ENCODE measurements at places on chromosomes 7 and 10. TPM values are rescaled to one million over a fixed set of nuclear protein-coding genes. Genes with fewer than 3 reads are reported as not detected.

The GPR146 gene
- 0.48 TPM for polyA plus RNA-seq

The HTR5A gene
- polyA plus RNA-seq, result not detected

The ATXN7L1 gene
- 12.2 TPM for polyA plus RNA-seq

The LRIT1 gene
- not detected for polyA plus RNA-seq

The IRF5 gene
- polyA plus RNA-seq, result 170 TPM

DNA sequence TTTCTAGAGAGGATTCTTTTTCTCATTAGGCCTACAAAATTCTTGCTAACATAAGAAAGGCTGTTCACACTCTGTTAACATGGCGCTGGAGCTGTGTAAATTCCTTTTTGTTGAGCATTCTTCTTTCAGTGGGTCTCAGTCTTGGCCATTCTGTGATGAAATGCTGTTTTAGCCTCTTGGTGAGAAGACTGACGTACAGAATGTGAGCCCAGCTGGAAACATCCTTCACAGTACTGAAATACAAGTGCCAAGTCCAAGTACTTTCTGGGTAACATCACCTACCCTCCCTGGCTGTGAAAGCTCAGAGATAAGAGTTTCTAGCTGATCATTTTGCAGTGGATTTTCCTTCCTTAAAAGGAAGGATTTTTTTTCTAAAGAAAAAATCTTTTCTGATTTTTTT lies 231.8 kb downstream of the AHR start:
- no peak for DNase-seq

DNA sequence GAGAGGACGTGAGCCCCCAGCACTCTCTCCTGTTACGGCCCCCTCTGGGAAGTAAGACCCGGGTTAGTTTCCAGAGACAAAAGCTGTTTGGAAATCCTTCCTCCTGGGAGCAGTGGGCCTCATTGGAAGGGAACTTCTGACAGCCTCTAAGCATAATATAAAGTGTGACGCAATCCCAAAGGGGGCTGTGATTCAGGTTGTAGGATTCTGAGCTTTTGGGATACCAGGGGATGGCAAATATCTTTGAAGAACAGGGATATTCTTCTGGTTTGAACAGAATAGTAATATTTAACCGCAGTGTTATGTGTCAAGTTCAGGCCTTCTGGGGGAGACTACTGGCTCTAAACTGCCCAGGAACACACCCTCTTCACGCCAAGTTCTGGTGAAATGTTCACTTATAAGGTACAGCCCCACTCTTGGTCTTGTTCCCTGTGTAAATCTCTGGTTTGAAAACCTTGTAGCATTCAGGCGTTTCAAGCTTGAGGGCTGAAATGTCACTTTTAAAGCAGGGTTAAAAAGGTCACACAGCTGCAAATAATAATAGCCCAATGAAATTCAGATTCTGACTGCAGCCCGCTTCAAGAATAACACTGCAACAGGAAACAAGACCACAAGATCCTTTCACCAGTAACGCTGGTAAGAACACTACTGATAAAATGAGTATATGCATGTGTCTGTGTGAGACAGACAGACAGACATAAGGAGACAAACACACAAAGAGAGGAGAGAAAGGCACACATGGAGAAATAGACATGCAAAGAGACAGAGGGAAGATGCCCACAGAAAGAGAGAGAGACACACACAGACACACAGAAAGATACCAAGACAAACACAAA lies 69.0 kb downstream of the CREB5 start:
- DNase-seq, result no peak

GRCh38 chr10:111856631-111857030 lies 326.9 kb downstream of the GPAM start:
- no peak for DNase-seq

DNA sequence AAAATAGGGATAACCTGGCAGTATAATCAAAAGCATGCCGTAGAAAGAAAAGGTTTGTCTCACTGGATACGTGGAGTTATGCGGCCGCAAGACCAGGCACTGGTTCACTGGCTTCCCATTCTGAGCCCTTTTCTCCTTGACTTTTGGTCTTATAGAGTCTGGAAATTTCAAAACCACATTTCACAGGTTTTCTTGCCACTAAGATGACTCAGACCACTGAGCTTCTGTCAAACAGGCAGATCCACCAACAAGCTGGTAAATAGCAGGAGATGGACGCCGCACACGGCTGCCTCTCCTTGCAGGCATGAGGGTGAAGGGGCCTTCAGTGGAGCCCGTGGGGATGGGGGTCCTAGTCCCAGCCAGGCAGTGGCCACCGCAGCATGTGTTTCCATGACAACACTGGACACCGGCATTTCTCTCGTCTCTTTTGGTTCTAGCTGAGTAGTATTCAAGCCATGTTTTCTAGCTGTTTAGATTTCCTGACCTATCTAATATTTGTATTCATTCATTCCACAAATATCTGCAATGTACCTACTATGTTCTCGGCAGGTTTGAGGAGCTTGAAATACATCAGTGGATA lies 55.5 kb downstream of the KLF6 start:
- peak; percentile 22 for DNase-seq

- no peak for DNase-seq
These were observed 546.4 kb upstream of the FZD8 start for GRCh38 chr10:36188461-36188860.

DNA sequence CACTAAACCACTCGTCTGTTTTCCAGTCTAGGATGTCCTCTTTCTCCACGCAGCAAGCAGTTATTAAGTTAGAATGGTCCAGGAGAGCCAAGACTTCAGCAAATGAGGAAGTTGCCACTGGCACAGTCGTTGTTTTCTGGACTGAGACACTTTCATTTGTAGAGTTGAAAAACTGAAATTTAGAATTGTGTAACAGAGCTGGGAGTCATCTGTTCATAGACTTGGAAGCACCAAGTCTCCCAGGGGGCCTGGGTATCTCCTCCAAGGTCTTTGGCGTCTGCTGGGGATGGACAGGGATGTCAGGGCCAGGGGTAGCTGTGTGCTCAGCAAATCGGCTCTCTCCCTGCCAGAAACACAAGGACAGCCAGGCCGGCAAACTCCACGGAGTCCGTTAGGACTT lies 208.4 kb downstream of the FANK1 start:
- DNase-seq, result peak; percentile 44

- DNase-seq, result no peak
These were observed 304.6 kb downstream of the TNS3 start for GRCh38 chr7:47277321-47277781.

- DNase-seq, result no peak
These were observed 124.7 kb downstream of the CNOT4 start for GRCh38 chr7:135385209-135385608.

GRCh38 chr10:30562787-30563186 lies 66.8 kb downstream of the LYZL2 start:
- no peak for DNase-seq

GRCh38 chr7:44473295-44473694 lies 17.2 kb downstream of the NUDCD3 start:
- DNase-seq, result no peak

DNA sequence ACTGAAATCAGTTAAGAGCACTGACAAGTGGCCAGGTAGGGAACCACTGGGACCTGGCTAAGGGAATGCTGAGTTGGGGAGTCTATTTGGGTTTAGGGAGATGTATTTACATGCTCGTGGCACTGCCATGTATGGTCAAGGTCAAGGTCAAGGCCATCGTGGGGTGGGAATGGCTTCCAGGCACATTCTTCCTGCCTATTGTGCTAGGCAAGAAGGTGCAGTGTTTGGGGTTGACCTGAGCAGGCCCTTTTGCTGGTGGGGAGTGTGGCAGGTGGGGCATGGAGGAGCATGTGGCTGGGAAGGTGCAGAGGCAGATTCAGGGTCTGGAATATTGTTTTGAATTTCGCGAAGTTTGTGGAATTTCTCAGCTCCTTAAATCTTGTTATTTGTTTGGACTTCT lies 17.8 kb downstream of the FAM241B start:
- no peak for DNase-seq

- no peak for DNase-seq
These were observed 70.3 kb upstream of the LRGUK start for GRCh38 chr7:134056816-134057215.

DNA sequence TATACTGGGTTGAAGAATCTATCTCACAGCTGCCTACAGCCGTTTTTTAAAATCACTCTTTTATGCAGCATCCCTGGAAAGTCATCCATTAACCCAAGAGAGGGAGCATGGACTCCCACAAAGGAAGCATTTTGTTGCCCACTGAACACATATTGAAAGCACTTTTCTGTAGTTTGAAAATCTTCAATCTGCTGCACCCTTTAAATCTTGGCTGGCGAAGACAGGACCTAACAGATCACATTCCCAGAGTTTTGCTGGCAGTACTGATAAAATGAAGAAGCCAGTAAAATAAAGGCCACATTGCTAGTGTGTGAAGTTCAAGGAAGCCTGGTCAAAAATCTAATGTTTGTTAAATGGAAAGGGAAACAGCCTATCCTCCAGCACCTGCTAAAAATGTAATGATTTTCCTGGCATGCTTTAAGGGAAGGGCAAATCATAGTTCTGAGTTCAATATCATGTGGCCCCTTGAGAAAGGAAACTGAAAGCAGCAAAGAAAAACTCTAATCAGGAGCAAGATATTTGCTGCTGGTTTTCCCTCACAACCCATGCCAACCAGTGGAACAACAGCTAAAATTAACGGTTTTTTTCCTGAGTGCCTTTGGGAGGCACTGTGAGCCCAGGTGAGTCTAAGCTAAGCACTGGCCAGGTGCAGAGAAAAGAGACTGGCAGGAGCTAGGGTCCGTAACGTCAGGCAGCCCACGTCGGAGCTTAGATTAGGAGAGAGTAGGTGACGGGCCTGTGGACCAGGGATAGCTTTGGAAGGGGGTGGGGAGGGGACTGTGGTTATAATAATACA lies 97.9 kb upstream of the PALS2 start:
- DNase-seq, result no peak

DNA sequence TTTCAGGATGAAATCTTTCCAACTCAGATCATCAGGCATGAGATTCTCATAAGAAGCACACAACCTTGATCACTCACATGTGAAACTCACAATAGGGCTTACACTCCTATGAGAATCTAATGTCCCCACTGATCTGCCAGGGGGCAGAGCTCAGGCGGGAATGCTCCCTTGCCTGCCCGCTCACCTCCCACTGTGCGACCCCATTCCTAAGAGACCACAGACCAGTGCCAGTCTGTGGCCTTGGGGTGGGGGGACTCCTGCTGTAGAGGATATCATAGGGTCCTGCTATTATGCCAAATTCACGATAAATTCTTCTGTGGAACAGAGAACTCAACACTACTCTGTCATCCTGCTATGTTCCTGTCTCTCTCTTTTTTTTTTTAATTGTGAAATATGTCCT lies 5.2 kb upstream of the RASGEF1A start:
- DNase-seq, result no peak

GRCh38 chr10:36087006-36088005 lies 445.2 kb upstream of the FZD8 start:
- DNase-seq, result no peak

DNA sequence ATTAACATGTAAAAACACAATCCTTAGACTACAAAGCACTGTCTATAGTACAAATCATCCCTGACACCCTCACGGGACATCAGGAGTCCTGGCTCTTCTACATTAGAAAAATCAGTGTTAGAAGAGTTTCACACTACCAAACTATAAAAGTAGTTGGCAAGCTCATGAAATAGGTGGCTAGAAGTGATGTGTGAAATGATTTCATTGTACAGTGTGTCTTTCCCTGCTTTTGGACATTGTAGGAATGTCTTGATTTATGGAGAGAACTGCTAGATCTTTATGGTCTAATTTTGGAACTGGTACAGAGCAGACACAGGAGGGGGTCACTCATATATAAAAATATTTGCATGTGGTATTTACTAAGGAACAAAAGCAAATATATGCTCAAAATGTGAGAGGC lies 33.2 kb downstream of the SEMA3A start:
- no peak for DNase-seq

- DNase-seq, result no peak
These were observed 227.2 kb downstream of the CUX1 start for GRCh38 chr7:102044641-102044983.

- DNase-seq, result no peak
These were observed 2.4 kb downstream of the BLVRA start for GRCh38 chr7:43760861-43761260.

DNA sequence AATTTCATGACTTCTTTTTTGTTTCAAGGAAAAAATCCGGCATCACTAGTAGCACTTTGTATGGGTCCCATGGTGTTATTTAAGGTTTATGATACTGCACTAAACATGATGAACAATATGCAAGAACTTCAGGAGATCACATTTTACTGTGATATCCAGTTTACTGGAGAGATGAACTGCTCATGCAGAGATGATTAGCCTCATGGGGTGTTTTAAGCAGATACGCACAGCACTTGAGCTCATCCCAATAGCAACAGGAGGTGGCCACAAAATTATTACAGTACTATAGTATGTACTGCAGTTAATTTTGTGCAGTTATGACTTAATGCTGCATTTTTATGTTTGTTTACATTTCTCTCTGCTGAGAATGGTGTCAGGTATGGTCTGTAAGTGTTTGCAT lies 303.7 kb upstream of the PCDH15 start:
- no peak for DNase-seq
